ENCODE measurements at places on chromosomes 1 and 21. TPM values are rescaled to one million over a fixed set of nuclear protein-coding genes. Genes with fewer than 3 reads are reported as not detected.

GRCh38 chr21:41477641-41478318 is 30.2 kb downstream of the TMPRSS2 start:
- DNase-seq, result peak; percentile 63
- no peaks in the 10 kb centered on the region for H3K27me3 ChIP-seq
- H3K4me1 ChIP-seq, result peaks cover 48% of the 10 kb centered on the region
- peak overlapping the region; percentile 64 for H3K27ac ChIP-seq
- no peak overlapping the region for H3K4me3 ChIP-seq

Gene PRAMEF2
- not detected for total RNA-seq

DNA sequence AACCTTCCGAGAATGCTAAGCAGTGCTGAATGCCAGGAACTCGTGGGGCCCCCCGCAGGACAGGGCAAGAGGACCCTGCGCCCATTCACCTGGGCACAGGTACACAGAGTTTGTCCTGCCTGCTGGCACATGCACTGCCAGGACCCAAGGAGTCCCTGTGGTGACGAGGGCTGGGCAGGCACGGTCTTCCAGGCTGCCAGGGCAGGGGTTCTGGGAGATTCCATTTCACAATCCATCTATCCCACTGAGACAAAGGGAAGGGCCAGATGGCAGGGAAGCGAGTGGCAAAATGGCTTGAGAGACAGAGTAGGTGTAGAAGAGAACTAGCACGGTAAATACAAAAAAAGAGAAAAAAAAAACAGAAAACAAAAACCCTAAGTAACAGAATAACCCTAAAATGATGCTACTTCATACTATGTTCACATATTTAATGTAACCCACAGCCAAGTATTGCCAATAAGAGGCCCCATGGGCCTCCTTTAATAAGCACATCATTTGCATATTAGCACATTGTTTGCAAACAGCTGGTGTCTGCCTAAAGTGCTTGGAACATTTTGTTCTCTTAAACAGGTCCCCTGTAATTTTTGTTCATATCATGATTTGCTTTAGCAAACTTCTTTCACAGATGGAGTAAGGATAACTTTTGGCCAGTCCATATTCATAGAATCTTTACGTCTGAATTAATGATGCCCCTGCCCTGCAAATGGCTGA is 83.8 kb downstream of the STUM start:
- H3K27me3 ChIP-seq, result no peaks in the 10 kb centered on the region
- H3K36me3 ChIP-seq, result no peaks in the 10 kb centered on the region
- H3K4me3 ChIP-seq, result no peak overlapping the region
- no peak for DNase-seq
- H3K4me1 ChIP-seq, result peaks cover 7% of the 10 kb centered on the region

DNA sequence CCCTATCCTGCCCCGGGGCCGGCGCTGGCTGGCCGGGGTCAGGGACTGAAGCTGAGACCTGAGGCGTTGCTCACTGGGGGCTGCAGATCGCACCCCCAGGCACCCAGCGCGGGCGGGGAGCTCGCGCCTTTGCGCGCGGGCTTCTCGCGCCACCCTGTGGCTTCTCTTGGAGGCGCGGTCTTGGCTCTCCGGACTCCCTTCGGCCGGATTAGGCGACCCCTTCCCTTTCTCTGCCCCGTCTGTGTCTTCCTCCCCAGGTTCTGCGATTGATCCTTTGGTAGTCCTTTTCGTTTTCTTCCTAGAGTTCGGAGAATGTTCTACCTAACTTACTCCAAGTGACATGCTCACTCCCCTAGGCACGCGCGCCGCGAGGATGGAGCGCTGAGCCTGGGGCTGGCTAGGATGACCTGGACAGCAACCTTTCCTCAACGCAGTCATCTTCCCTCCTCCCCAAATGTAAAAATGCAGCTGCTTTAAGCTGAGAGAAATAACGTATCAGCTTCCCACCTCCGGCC is 495 bp upstream of the NTRK1 start:
- peak; percentile 19 for DNase-seq
- peaks cover 8% of the 10 kb centered on the region for H3K27me3 ChIP-seq
- H3K4me3 ChIP-seq, result no peak overlapping the region
- peaks cover 33% of the 10 kb centered on the region for H3K4me1 ChIP-seq
- no peaks in the 10 kb centered on the region for H3K36me3 ChIP-seq
- H3K27ac ChIP-seq, result no peak overlapping the region

DNA sequence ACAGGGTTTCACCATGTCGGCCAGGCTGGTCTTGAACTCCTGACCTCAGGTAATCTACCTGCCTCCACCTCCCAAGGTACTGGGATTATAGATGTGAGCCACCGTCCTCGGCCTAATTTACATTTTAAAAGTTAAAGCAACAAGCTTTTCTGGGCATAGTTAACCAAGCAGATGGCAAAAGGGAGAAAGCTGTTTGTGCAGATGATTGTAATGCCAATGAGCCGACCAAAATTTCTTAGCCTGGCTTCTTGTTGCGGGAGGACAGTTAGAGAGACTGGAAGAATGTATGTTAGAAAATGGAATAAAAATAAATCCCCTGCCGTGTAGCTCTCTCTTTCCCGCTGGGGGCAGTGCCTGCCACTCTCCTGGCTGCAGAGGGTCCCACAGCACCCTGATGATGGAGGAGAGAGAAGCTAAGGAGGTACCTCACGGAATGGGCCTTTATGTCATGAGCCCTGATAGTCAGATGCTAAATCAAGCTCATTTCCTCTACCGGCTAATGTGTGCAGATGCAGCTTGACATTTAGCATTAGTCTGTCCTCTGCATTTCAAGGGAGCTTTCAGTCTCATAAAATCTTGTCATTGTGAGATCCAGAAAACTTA is 87.2 kb downstream of the HHAT start:
- no peak overlapping the region for H3K4me3 ChIP-seq
- no peak overlapping the region for H3K27ac ChIP-seq
- no peaks in the 10 kb centered on the region for H3K36me3 ChIP-seq
- H3K4me1 ChIP-seq, result no peaks in the 10 kb centered on the region

Gene SPAG17
- total RNA-seq, result 1.6 TPM

- H3K27ac ChIP-seq, result no peak overlapping the region
- H3K36me3 ChIP-seq, result no peaks in the 10 kb centered on the region
- no peaks in the 10 kb centered on the region for H3K27me3 ChIP-seq
- DNase-seq, result no peak
These were observed 70.4 kb downstream of the VAV3 start for GRCh38 chr1:107894605-107895004.

DNA sequence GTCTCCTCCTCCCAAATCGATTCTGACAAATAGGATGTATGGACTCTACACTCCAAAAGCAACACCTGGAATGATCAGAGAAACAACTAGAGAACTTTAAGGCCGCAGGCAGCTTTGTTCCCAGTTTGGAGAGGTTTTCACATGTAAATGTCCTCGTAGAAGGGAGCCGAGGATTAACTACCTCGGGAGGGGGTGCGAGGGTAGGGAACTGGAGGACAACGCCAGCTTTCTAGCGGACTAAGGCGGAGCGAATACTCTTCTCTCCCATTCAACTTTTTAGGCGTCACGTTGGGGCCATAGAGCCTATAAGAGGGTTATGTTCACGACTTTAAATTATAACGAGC is 1.2 kb downstream of the SCAF4 start:
- H3K36me3 ChIP-seq, result no peaks in the 10 kb centered on the region
- peak overlapping the region; percentile 92 for H3K27ac ChIP-seq
- peak overlapping the region; percentile 75 for H3K4me3 ChIP-seq
- no peaks in the 10 kb centered on the region for H3K27me3 ChIP-seq
- DNase-seq, result peak; percentile 12
- H3K4me1 ChIP-seq, result peaks cover 49% of the 10 kb centered on the region

Gene EDN2
- total RNA-seq, result 3.6 TPM

DNA sequence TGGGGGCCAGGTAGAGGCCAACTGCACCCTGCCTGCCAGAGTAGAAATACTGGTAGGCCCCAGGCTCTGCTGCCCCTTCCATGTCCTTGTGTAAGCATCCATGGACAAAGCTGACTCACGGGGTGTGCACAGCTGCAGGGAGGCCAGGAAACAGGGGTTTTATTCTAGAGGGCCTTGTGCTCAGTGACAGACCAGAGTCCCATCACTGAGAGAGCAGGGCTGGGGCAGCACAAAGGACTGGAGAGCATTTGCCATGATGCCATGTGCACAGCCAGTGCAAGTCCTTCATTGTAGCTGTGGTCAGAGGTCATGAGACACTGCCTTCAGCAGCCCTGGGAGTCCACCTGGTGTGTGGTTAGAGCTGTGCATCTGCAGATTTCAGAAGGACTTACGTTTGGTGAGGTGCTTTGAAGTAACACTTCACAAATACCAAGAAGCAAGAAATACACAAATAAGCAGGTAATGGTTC is 8.1 kb downstream of the ARF1 start:
- H3K27me3 ChIP-seq, result no peaks in the 10 kb centered on the region
- no peak overlapping the region for H3K4me3 ChIP-seq
- DNase-seq, result peak; percentile 52
- peak overlapping the region; percentile 18 for H3K27ac ChIP-seq
- no peaks in the 10 kb centered on the region for H3K36me3 ChIP-seq

- no peaks in the 10 kb centered on the region for H3K36me3 ChIP-seq
- H3K27me3 ChIP-seq, result no peaks in the 10 kb centered on the region
- DNase-seq, result no peak
- H3K27ac ChIP-seq, result no peak overlapping the region
- H3K4me3 ChIP-seq, result no peak overlapping the region
These were observed 88.7 kb downstream of the IARS2 start for GRCh38 chr1:220182656-220183055.

Gene BSDC1
- total RNA-seq, result 53.2 TPM

Gene ADGRB2
- 0.26 TPM for total RNA-seq

DNA sequence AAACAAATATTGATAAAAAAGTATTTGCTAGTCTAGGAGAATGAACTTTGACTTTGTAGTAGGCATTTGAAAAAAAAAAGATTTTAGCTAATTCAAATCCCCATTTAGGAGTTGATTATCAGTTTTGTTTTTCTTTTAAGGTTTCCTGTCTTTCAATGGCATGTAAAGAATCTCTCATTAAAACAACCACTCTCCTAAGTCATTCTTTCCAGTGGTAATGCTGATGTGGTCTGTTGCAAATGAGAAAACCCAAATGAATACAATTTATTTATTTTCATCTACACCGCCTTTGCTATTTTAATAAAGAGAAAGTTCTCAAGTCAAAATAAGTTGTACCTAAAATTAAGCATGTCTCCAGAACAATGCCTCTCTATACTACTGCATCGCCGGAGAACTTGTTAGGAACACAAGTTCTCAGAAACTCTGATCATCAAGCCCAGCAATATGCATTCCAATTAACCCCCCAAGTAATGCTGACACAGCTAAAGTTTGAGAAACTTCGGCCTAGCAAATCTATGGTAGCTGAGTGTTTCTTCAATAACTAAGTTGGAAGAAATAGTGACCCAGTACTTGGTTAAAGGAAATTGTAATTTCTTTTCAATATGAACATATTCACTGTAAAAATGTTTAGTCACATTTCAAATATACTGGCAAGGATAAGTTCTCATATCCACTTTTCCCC is 255.1 kb downstream of the PTPRC start:
- DNase-seq, result no peak
- no peak overlapping the region for H3K4me3 ChIP-seq
- no peaks in the 10 kb centered on the region for H3K27me3 ChIP-seq
- no peaks in the 10 kb centered on the region for H3K4me1 ChIP-seq

DNA sequence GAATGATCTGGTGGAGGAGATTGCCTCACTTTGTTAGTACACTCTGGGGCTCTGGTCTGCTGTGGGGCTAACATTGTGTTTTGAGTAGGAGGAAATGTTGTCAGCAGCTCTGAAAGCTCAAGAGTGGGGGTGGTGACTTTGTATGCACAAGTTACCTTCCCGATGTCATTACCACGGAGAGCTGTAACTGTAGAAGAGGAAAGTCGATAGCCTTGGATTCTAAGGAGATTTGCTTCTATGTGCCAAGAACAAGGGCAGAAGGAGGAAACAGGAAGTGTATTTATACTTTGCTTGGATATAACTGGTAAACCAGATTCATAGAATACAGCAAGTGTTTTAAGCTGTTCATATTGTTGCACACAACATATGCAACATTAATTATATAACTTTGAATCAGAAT is 196.1 kb downstream of the AMY1C start:
- H3K27ac ChIP-seq, result no peak overlapping the region
- no peaks in the 10 kb centered on the region for H3K36me3 ChIP-seq
- no peaks in the 10 kb centered on the region for H3K27me3 ChIP-seq

DNA sequence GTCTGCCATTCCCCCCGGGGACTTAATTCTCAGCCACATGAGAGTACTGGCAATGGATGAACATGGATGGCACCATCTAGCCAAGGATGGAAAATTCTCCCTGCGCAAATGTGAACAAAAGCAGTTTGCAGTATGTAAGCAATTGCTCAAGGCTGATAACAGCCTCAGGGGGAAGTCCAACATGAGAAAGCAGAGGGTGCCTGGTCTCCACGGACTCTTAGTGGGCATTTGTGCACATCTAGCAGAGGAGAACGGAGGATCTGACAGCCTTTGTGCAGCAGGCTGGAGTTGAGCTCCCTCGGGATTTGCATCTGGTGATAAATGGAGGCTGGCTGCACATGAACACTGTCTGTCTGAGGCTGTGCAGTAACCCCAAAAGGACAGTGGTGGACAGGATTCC is 13.9 kb upstream of the OLIG1 start:
- no peaks in the 10 kb centered on the region for H3K27me3 ChIP-seq
- H3K4me3 ChIP-seq, result no peak overlapping the region
- DNase-seq, result no peak
- H3K36me3 ChIP-seq, result no peaks in the 10 kb centered on the region

- H3K27me3 ChIP-seq, result no peaks in the 10 kb centered on the region
- no peak overlapping the region for H3K4me3 ChIP-seq
- H3K36me3 ChIP-seq, result no peaks in the 10 kb centered on the region
These were observed 15.9 kb upstream of the RAB4A start for GRCh38 chr1:229254910-229255541.

Gene GPR52
- total RNA-seq, result 3.9 TPM

- no peak for DNase-seq
- no peaks in the 10 kb centered on the region for H3K4me1 ChIP-seq
- no peaks in the 10 kb centered on the region for H3K27me3 ChIP-seq
- H3K27ac ChIP-seq, result no peak overlapping the region
- H3K36me3 ChIP-seq, result no peaks in the 10 kb centered on the region
- H3K4me3 ChIP-seq, result no peak overlapping the region
These were observed 104.5 kb downstream of the CENPF start for GRCh38 chr1:214707306-214708087.

Gene SPRR2E
- not detected for total RNA-seq

Gene KDF1
- 18.7 TPM for total RNA-seq

GRCh38 chr1:154748405-154748775 is 121.7 kb downstream of the KCNN3 start:
- no peak for DNase-seq
- H3K27ac ChIP-seq, result no peak overlapping the region
- no peaks in the 10 kb centered on the region for H3K4me1 ChIP-seq

DNA sequence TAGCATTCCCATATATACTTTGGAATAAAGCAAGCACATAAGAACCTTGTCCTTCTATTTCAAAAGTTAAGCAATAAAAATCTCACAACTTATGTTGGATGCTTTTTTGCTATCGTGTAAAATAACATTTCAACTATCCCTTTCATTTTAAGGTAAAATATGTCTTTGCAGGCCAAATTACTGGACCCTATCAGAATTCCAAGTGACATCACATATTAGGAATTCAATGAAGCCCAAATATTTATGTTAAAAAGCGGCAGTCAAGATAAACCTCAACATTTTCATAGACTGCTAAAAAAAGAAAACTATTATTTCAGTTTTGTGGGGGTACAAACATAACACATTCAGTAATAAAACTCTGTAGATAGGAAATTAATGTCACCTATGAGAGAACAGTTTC is 252.0 kb downstream of the KCTD3 start:
- no peak overlapping the region for H3K4me3 ChIP-seq
- H3K4me1 ChIP-seq, result no peaks in the 10 kb centered on the region
- H3K27me3 ChIP-seq, result no peaks in the 10 kb centered on the region
- no peak for DNase-seq
- H3K36me3 ChIP-seq, result no peaks in the 10 kb centered on the region

Gene NBPF4
- not detected for total RNA-seq
